KBM-7 (cell line): ENCODE measurements at places on chromosomes 13 and 19.

DNA sequence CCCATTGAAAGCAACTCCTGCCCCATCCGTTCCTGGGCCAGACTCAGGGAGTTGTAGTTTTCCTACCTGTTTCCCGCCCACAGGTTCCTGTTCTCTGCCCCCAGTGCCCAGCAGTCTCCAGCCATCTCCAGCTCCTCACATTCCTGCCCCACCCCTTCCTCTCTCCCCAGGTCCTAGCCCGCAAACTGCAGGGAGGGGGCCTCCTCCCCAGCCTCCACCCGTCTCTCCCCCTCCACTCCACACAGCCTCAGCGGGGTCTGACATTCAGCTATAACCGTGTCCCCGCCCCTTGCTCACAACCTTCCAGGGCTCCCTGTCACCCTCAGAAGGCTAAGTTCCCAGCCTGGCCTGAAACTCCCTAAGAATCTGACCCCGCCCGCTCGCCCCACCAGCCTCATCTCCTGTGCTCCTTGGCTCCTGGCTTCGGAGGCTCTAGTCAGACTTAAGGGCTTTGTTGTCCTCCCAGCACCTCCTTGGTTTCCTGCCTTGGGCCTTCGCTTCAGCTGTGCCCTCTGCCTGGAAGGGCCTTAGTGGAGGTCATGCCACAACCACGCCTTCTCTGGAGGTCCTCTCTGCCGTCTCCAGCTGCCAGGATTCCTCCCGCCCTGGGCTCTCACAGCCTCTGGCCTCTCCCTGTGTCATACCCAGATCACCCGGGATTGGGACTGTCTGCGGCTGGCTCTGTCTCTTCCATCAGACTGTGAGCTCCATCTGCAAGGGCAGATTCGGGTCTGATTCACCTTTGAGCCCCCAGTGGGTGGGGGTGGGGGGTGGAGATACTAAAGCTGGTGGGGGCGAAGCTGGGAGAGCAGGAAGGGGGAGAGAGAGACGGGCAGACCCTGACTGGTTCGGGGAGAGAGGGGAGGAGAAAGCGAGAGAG lies 5.1 kb upstream of the SPACA6 start:
- DNase-seq, result peak; percentile 58

DNA sequence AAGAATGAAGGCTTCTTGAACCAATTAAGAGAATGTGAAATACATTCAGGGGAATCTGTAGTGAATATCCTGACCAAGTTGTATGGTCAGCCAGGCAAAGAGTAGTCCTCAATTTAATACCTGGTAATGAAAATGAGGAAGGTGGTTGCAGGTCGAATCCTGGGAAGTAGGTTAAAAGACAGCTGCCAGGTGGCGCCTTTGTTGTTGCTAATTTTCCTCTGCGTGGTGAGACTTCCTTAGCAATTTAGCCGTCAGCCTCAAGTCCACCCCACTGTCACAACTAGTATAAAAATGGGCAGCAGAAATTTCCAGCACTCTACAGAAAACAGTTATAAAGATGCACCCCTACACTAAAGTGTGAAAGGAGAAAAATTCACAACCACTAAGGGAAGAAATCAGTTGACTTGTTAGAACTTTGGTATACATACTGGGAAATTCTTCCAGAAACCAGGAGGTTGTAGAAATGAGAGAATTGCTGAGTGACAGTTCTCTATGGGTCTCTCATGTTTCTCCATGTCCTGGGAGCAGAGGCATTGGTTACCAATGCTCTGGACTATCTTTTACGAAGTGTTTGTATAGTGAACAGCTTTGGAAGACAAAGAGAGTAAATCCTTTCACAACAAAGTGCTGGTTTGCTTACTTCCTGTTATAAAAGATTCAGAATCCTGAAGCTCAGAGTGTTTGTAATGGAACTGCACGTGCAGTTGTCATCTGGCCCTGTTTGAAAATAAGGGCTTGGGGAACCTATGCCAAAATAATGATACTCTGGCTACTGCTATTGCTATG lies 235.9 kb downstream of the NHLRC3 start:
- DNase-seq, result peak; percentile 30

DNA sequence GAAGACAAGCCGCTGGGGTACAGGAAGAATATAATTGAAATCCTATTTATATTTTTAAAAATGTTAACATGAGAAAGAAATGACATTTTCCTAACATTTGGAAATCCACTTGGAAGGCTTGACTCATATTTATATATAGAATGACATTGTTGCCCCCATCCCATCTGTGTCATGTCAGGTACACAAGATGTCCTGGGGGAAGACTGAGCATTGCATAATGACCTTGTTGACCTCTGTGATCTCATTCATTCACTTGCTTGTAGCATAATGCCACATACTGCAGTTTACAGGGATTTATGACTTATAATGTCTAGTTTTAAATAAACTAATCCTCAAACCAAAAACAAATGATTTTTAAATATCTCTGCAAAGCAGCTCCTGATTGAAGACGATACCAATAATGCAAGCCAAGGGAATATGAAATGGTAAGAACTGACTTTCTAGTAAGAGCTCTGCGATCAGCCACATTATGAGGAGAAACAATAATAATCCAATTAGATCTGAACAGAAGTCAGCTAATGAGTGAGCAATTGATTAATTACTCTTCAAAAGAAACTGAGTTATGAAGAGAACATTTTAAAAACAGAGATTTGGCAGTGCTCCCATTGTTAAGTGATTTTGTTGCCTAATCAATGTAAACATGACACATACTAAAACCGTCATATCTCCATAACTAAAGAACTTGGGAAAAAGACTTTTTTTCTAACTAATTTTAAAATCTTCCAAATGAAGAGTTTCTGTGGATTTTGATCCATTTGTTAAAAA lies 21.2 kb upstream of the VWA8 start:
- no peak for DNase-seq

GRCh38 chr19:36060430-36060829 lies 5.7 kb downstream of the WDR62 start:
- peak; percentile 61 for DNase-seq

DNA sequence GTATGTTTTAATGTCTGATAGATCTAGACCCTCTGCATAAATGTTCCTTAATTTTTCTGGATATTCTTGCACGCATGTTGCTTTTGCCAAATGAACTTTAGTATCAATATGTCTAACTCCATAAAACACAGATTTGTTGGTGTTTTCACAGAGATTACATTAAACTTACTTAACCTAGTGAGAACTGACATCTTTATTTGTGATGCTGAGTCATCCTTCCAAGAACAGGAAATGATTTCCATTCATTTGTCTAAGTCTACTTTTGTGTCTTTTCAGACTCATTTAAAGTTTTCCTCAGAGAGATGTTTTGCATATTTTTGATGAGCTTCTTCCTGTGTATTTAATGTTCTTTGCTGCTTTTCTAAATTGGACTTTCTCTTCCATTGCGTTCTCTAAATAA lies 184.0 kb downstream of the SLC7A1 start:
- no peak for DNase-seq

GRCh38 chr19:1019980-1020867 lies 699 bp downstream of the TMEM259 start:
- no peak for DNase-seq

- no peak for DNase-seq
Measured at GRCh38 chr13:79987323-79987722, 353.6 kb downstream of the SPRY2 start.

DNA sequence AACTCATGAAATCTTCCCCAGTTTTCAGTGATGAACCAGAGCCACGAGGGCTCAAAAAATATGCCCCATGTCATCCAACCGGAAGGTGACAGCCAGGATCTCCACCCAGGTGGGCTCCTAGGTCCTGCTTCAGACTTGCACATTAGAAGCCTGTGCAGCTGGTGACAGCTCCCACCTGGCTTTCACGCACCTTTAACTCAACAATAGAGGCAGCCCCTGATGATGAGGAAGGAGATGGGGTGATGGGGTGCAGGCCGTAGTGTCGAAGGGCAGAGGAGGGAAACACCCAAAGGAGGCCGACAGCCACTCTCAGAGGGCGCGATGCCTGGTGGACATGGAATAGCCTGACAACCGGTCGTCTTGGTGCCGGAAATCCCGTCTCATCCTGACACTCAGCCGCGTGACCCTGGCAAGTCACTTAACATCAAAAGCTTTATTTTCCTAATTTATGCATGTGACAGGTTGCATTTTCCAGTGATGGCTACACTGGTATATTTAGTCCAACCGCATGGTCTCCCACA lies 118.0 kb downstream of the SOX1 start:
- no peak for DNase-seq

GRCh38 chr19:6161271-6161850 lies 25.9 kb downstream of the ACSBG2 start:
- DNase-seq, result peak; percentile 96

DNA sequence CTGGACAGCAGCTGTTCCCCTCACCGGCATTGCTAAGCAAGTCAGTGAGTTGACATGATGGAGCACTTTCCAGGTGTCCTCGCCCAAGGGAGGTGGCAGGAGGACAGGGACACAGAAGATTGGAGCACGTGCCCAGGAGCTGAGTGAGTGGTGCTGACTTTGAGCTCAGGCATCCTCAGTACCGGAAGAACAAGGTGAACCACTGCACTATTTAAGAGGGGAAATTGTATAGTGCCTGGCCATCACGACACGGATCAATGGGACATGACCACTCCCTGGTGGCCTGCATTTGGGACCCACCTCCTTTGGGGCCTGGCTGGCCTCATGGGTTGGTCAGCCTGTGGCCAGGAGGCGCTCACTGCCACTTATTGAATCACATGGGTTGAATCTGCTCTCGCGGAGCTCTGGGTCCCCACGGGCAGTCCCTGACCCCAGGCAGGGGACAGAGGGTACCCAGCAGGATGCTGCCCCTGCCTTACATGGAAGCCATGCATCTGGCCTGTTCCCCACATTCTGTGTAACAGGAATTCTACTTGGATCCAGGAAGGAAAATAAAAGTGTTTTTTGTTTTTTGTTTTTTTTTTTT lies 206.9 kb upstream of the ZNF536 start:
- DNase-seq, result no peak

DNA sequence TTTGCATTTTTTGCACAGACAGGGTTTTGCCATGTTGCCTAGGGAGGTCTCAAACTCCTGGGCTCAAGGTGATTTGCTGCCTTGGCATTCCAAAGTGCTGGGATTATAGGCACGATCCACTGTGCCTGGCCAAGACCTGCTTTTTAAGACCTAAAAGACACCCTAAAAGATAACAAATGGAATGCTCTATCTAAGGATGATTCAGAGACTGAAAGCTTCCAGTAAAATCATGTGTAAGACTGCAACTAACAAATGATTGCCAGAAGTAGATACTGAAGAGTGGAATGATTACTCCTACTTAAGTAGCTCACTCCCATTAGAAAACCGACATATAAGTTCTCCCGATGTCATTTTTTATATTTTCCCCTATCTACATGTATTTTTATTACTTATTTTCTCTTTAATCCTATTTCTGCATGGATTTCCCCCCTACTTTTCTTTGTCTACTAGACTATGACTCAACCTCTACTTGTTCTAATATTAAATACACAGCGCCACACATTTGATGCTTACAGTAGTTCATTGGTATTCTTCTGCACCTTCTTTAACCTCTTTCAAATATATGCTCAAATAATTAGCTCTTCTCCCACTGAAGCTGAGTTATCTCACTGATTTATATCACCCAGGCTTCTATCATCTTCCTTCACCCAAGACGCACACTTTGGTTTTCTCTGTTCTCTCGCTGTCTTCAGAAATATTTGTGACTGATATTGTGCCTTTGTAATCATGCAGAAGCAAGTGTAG lies 32.2 kb upstream of the KLF12 start:
- DNase-seq, result no peak

- DNase-seq, result no peak
Measured at GRCh38 chr19:4693078-4693350, 22.9 kb upstream of the MYDGF start.

DNA sequence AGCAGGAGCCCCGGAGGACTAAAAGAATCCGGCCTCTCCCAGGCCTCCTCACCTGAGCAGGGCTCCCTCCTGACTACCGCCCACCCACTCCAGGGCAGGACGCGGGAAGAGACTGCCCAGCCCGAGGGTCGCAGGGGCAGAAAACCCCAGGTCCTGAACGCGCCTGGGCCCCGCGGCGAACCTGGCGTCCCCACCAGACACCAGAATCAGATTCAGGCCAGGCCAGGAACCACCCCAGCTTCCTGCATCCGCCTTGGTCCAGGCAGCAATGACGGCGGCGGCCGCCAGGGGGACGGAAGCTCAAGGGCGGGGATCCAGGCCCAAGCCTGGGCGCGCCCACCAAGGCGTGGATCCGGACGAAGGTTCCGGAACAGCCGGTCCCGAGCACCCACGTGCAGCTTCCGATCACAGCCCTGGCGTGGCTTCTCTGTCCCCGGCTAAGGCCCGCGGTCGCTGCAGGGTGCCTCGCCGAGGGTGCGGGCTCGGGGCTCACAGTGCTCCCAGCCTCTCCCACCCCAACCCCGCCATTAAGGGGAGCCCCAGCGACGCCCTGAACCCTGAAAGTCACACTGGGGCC lies 3.6 kb downstream of the LGALS7 start:
- DNase-seq, result no peak

DNA sequence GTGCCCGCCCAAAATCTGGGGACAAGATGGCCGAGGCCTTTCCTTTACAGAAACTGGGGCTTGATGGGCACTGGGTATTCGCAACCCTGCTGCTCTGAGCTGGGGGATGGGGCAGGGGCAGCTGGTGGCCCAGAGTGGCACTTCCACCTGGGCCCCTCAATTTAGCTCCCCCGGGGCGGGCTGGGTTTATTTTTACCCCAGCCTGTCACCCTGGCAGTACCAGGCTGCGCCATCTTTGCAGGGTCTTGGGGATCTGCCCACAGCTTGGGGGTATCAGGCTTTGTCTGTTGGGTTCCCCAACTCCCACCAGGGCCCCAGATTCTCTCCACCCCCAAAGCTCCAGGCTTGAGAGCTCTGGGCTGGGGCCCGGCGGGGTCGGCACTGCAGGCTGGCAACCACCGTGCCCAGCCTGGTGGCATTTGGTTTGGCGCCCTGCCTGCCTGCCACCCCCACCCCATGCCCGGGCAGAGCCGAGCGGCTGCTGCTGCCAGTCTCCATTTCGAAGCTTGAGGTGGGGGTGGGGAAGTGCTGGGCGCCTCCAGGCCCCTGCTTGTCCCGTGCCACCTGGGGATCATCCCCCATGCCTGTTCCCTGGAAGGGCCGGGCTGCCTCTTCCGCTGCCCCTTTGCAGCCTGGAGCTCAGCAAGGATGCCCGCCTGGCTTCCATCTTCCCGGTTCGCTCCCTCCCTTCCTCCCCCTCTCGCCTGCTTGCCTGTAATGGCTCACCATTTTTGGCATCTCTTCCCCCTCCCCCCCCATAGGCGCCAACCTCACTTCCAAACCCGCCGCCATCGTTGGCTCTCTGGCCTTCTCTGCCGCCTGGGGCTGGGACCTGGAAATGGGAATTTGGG lies 11.4 kb downstream of the NFIX start:
- no peak for DNase-seq
